ENCODE measurements at places on chromosomes 11 and 22.

DNA sequence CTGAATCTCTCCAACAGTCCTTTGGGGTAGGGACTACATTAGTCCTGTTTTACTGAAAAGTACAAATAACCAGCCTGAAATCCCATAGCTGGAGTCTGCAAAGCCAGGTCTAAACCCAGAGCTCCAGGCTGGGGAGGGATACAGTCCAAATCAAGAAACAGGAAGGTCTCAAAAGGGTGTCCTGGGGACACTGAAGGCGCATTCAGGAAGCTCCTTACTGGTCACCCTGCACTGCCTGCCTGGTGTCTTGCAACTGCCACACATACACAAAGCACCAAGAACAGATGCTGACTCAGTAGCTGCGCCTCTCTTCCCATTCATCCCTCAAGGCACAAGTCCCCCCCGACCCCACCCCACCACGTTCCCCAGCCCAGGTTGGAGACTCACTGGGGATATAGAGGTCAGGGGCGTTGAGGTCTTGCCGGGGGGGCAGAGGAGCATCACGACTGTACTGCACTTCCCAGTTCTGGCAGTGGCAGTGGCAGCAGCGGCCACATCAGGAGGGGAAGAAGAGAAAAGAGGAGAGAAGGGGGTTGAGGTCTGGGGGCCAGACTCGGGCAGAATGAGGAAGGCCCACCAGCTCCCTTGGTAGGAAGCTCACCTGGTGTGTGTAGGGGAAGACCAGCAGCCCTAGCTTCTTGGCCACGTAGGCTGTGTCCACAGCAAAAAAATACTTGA, 1.6 kb downstream of the YIF1A start:
- no peak for DNase-seq

GRCh38 chr22:42281284-42281683, 10.8 kb upstream of the TCF20 start:
- no peak for DNase-seq

DNA sequence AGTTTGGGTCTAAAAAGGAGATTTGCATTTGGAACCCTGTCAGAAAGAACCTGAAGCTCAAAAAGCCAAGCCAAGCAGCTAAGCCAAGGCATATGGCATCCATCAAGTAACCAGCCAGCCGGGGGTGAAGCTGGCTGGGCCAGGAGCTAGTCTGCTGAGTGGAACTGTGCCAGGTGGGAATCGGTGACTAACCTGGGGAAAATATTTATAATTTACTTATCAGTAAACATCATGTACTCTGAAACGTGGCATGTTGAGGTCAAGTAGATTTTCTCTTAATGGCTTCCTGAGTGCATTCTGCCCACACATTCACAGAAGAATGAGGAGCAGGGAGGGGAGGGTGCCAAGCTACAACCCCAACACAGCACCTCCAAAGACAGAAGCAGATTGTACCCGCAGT, 70.5 kb upstream of the SESN3 start:
- DNase-seq = no peak

DNA sequence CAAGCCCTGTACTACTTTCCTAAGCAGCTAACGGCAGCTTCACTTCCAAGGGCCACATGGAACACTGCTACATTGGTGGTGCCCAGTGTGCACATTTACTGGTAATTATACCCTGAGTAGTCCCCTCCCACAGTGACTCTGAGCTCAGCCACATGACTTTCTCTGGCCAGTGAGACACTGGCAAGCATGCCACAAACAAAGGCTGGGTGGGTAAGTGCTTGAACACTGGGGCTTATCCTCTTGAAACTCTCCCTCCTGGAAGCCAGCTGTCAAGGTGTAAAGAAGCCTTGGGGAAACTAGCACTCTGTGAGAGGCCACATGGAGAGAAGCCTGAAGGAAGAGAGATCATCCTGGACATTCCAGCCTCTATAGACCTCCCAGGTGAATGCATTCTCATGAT, 54.4 kb upstream of the DRD2 start:
- no peak for DNase-seq

GRCh38 chr11:65213322-65214211, 31.8 kb downstream of the CAPN1 start:
- no peak for DNase-seq

GRCh38 chr11:35796562-35796961, 134.0 kb downstream of the TRIM44 start:
- no peak for DNase-seq

- no peak for DNase-seq
Observed at GRCh38 chr11:41309716-41310115, 149.7 kb downstream of the LRRC4C start.

- no peak for DNase-seq
Observed at GRCh38 chr11:74097686-74098237, 73.0 kb downstream of the C2CD3 start.

- DNase-seq = no peak
Observed at GRCh38 chr11:47389577-47390421, 11.5 kb upstream of the SPI1 start.

- DNase-seq = no peak
Observed at GRCh38 chr11:12245549-12246016, 131.8 kb upstream of the PARVA start.

- no peak for DNase-seq
Observed at GRCh38 chr11:61911701-61912529, 5.5 kb downstream of the RAB3IL1 start.

GRCh38 chr22:36323182-36323854, 64.4 kb downstream of the MYH9 start:
- DNase-seq = no peak

DNA sequence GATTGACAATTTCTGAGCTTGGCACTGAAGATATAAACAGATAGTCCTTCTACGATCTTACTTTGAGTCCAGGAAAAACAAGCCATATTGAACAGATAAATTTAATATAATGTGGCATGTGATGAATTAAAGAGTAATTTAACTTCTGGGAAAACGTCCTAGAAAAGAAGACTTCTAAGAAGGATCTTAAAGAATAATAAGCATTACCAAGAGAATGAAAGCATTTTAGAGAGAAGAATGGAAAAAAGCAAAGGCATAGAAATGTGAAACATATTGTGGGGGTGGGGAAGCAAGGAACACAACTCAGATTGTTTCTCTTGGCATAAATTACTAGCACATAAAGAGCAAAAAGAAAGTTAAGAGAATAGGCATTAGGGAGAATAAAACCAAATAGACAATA, 5.4 kb downstream of the DDIAS start:
- no peak for DNase-seq

DNA sequence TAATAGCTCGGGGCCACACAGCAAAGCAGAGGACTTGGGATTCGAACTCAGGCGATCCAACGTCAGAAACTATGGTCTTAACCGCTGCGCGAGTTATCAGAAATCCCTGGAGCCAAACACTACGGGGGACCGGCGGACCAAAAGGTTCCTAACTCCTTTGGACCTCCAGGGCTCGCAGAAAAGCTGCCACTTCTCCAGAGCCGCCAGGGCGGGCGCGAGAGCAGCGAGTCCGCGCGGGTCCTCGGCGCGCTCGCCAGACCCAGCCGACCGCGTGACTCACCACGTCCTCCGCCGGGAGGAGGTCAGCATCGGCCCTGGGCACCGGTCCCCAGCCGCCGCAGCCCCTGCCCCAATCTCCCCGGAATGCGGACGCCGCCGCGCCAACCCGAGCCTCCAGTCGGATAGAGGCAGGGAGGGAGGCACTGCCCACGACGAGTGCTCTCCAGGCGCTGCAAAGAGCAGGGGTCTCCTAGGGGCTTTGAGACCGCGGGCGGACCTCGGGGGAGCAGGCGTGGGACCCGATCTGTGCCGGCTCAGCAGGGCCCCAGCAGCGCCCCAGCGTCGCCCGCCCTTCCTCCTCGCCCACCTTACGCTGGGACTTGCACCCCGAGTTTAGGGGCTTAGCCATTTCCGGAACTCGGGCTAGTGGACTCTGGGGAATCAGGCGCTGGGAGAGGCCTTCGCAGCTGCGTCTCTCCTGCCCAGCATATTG, 6.2 kb upstream of the ALX4 start:
- no peak for DNase-seq

DNA sequence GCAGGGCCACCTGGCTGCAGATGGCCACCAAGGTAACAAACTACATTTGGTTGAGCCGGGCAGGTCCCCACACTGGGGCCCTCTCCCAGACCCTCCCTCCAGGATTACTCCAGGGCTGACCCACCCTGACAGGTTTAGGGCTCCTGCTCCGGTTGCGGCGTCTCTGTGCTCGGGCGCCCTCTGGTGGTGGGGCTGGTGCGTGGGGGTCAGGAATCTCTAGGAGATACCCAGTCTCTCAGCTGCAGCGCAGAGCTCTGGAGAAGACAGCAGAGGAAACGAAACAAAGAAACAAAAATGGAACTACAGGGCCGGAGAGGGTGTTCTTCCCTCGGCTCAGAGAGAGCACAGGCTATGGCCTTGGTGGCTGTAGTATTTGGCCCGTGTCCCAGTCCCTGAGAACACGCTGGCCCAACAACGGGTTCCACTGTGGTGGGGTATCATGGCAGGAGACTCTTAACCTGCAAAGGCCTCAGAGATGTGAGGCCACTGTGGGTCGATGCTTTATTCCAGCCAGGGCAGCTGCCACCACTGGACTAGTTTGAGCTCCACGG, 2.4 kb downstream of the C11orf96 start:
- DNase-seq = peak; percentile 53

DNA sequence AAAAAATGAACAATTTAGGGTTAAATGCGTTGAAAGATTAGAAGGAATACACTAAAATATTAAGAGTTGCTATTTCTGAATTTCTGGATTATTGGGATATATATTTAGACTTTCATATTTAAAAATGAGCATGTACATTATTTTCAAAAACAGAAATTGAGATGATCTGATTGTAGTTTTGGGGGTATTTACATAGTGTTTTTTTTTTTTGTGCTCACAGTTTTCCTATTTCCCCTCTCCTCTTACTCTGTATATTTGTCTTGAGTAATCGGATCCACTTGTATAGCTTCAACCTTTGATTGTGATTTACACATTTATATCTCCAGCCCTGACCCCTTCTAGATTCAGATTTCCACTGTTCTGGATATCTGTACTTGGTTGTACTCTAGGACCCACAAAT, 5.3 kb downstream of the USP47 start:
- no peak for DNase-seq

DNA sequence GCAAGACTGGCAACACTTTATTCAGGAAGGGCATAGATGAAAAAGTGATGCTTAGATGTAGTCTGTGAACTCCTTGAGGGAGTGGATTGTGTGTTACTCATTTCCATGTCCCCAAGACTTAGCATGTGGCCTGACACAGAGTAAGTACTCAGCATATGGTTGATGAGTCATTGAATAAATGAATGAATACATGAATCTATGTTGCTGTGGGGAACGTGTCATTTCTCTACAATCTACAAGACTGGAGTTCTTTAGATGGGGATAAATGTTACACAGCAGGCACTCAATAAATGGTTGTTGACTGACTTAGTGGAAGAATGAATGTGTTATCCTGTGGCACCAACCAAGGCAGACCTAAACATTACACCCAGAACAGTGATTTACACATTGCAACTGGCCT, 17.9 kb downstream of the BPIFC start:
- no peak for DNase-seq

DNA sequence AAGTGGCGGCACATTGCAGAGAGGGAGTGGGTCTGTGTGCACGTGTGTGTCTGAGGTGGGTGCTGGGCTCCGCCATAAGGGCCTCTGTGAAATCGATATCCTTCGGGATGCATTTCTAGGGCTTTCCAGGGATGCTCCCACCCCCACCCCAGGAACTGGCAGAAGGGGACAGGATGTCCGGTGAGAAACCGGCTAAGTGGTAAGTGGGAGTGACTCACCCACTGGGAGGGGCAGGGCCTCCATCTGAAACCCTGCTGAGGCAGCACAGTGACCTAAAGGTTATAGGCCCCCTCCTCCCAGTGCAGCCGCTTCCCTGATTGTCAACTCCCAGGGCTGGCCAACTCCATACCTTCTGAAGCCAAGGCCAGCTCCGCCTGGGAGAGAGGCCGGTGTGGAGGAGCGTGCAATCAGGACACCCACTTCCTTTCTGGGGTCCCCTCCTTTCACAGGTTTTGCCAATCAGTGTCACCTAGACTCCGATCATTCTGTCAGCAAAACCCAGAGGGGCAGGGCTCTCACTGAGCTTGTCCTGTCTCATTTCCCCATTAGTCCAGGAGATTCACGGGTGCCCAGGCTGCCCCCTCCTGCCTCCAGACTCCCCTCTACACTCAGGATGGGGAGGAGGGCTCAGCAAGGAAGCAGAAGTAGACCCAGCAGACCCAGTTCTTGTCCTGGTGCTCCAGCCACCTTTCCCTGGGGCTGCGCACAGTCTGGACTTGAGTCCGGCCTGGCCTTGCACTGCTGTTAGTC, 44.5 kb downstream of the NECTIN1 start:
- DNase-seq = no peak

GRCh38 chr11:128775468-128775867, 81.6 kb downstream of the FLI1 start:
- DNase-seq = no peak

GRCh38 chr11:104525416-104525815, 361.5 kb upstream of the PDGFD start:
- DNase-seq = no peak

GRCh38 chr11:10602366-10602765, 33.9 kb upstream of the LYVE1 start:
- no peak for DNase-seq

Data from activated T-helper 2 cell treated with anti-CD3 and anti-CD28 coated beads, Interferon-gamma antibody, Interleukin-2, Interleukin-4, amounts not matched to agents 10 μg/mL and 5 μg/mL and 100 μg/mL, durations not matched to agents 14 hours and 24 hours and 36 hours (primary cell).